ENCODE measurements at places on chromosomes 4 and X. TPM values are rescaled to one million over a fixed set of nuclear protein-coding genes. Genes with fewer than 3 reads are reported as not detected.

SMIM31 gene
- total RNA-seq, result 0.25 TPM

GABRG1 gene
- not detected for total RNA-seq

LRIT3 gene
- total RNA-seq, result not detected

DNA sequence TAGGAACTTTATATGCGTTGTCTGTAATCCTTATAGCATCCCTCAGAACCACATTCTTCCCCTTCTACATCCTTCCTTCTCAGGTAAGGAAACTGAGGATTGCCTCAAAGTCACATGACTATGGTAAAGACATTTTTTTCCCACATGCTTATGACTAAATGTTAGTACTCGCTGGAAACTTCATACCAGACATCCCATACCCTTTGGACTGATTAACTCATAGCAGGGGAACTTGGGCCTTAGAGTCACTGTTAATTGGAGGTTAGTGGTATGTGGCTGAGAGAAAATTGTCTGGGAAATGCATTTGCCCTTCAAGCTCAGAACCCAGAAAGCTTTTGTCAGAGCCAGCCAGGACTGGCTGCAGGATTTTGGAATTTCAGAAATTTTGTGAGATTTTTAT, 155.0 kb downstream of the RELL1 start:
- no peak for DNase-seq

BRS3 gene
- total RNA-seq, result not detected

DNA sequence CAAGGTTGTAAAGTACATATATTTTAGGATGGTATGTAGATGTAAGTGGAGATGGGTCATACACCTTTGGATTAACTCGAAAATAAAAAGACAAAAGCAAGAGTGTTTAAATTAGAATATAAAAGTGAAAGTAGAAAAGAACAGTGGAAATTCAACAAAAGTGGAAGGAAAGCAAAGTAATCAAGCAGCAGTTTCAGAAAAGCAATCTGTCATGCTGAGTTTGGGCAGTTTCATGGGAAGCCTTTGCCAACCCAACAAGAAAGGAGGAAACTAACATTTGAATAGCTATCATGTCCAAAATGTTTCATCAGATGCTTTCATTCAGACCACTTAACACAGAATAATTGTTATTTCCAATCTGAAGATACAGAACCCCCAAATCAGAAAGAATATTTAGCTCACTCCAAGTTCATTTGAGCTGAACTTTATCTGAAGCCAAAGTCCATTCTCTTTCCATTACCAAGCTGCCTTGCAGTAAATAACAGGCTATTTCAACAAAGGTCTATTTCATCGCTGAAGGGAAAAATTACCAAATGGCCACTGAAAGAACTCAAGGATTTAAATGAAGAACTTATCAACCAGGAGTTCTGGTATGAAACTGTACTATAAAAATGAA, 1.8 kb upstream of the EXOSC9 start:
- DNase-seq, result no peak

DNA sequence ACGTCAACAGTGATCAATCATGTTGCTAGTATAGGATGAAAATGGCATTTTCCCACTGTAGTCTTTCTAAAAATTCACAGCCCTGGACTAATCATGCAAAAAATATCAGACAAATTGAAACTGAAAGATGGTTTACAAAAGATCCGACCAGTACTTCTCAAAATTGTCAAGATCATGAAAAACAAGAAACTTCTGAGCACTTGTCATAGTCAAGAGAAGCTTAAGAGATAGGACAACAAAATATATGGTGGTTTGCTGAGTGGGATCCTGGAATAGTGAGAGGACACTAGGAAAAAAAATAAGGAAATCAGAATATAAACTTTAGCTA, 101.1 kb downstream of the NAA11 start:
- no peak for DNase-seq

DNA sequence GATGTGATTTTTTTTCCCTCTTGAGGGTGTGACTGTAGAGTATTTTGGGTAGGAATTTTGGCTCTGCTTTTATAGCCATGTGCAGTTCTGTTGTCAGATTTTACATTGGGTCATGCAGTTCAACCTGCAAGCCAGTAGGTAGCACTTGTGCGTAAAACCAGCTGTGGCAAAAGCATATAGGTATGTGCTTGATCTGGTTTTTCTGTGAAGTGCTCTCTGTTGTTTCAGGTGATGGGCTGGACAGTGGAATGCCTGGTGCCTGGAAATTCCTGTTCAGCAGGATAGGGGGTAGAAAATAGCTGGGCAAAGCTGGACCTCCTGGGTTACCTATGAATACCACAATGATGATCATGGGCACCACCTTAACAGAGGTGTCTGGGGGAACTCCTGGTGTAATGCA, 584.2 kb upstream of the PCDH10 start:
- no peak for DNase-seq

- DNase-seq, result no peak
Observed at GRCh38 chr4:161393602-161394001, 770.2 kb downstream of the FSTL5 start.

- no peak for DNase-seq
Observed at GRCh38 chr4:146245246-146245645, 30.9 kb downstream of the REELD1 start.

- DNase-seq, result no peak
Observed at GRCh38 chr4:165379678-165380064, 863 bp downstream of the CPE start.

JAKMIP1 gene
- total RNA-seq, result not detected

DNA sequence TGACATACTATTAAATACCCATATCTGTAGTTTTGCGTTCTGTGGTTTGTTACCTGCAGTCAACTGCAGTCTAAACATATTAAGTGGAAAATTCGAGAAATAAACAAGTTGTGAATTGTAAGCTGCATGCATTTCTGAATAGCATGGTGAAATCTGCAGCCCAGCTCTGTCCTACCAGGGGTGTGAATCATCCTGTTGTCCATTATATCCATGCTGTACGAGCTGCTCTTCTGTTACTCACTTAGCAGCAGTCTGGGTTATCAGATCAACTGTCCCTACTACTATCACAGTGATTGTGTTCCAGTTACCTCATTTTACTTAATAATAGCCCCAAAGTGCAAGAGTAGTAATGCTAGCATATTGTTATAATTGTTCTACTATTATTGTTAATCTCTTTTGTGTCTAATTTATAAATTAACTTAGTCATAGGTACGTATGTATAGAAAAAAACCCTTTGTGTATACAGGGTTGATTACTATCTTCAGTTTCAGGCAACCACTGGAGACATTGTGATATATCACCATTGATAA, 173.7 kb upstream of the FAT4 start:
- no peak for DNase-seq

MAGEB10 gene
- not detected for total RNA-seq

DNA sequence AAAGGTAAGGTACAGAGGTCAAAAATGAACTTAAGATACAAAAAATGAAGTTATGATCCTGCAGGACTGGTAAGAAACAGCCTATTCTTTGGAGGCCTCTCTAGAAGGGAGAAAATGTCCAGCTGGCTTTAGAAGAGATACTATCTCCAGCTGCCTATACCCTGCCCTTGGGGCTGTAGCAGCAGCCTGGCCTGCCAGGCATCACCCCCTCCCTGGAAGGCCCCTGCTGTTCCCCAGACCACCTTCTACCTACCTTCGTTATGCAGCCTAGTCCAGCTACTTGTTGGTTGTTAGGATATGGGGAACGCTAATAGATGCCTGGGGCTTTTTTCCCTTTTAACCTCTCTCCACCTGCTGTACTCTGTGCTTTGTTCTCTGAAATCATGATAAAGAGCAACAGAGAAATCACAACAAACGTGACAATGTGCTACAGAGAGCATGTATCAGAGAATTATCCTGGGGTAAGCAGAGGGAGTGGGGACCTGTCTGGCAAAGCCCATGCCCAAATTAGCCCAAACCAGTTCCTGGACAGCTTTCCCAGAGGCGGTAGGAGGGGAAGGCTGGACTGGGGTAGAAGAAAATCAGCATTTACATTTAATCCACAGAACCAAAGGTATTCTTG, 34.5 kb downstream of the FRMD7 start:
- DNase-seq, result no peak

GRCh38 chr4:126451237-126451873, 1136.6 kb downstream of the FAT4 start:
- no peak for DNase-seq

NLRP2B gene
- not detected for total RNA-seq
